ENCODE measurements at places on chromosomes 16 and 17.

- DNase-seq, result no peak
Measured at GRCh38 chr17:36610474-36610873, 9.1 kb downstream of the MRM1 start.

DNA sequence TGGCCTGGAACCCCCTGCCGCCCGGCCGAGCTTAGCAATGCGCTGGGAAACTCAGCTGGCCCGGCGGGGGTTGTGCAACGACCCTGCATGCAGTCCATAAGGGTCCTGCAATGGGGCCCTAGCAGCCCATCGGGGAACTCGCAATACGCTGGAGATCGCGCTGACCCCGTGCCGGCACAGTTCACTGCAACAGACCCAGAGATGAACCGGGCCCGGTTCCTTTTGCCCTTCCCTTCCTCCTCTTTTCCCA, 375 bp downstream of the SLC25A11 start:
- no peak for DNase-seq

DNA sequence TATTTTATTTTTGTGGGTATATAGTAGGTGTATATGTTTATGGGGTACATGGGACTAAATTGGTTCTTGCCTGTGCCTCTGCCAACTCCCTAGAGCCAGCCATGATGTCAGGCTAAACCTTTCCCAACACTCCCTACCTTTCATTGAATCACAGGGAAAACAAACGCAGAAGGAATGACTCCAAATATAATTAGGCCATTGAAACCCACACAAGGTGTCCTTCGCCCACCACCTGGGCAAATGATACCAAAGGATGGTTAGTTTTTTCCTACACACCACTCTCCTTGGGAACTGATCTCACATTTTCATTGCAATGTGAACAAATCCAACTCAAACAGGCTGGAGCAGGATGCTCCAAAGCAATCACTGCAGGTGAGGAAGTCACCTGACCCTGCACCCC, 27.5 kb downstream of the WSB1 start:
- DNase-seq, result no peak

GRCh38 chr16:30377812-30378235, 3.2 kb downstream of the MYL11 start:
- peak; percentile 11 for DNase-seq

- no peak for DNase-seq
Measured at GRCh38 chr17:39618956-39619785, 7.6 kb upstream of the PPP1R1B start.

- DNase-seq, result no peak
Measured at GRCh38 chr16:6531067-6531466, 801.6 kb upstream of the RBFOX1 start.

- no peak for DNase-seq
Measured at GRCh38 chr16:26175944-26176343, 484.2 kb downstream of the HS3ST4 start.

DNA sequence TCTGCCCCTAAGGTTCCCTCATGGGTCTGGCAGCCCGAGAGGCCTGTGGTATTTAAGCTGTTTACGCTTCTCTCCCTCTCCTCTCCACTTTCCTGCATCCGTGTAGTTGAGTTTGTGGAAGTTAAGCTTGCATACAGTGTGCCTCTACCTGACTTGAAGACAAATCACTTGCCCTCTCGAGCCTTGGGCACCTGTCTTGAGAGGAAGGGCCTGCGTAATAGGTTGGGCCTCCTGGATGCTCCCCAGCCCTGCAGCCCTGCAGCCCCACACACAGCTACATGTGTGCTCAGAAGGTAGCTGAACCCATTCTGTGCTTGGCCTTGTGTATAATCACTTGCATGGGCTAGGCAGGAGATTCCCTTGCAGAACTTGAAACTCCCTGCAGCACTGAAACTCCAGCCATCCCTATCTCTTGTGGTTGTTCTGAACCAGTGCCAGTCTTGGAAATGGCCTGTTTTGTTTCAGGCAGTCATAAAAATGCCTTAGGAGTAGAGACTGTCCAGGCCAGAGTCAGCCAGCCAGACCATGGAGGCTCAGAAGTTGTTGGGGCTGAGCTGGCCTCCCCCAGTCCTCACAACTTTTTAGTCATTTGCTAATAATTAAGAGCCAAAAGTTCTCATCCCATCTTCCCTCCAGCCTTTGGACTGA, 134.6 kb downstream of the CLEC16A start:
- no peak for DNase-seq

DNA sequence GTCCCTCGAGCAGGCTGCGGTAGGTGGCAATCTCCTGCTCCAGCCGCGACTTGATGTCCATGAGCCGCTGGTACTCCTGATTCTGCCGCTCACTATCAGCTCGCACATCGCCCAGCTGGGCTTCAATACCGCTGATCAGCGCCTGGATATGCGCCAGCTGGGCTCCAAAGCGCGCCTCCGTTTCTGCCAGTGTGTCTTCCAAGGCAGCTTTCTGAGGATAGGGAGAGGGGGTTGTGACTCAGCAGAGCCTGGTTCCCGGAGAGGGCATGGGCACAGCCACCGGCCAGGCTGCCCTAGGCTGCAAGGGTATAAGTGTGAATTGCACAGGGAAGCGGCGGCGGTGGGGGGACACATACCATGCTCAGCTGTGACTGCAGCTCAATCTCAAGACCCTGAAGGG, 4.3 kb downstream of the KRT19 start:
- no peak for DNase-seq

- DNase-seq, result no peak
Measured at GRCh38 chr16:85673529-85674417, 15.0 kb downstream of the GINS2 start.

GRCh38 chr17:3890082-3890877, 2.6 kb downstream of the CAMKK1 start:
- DNase-seq, result no peak

DNA sequence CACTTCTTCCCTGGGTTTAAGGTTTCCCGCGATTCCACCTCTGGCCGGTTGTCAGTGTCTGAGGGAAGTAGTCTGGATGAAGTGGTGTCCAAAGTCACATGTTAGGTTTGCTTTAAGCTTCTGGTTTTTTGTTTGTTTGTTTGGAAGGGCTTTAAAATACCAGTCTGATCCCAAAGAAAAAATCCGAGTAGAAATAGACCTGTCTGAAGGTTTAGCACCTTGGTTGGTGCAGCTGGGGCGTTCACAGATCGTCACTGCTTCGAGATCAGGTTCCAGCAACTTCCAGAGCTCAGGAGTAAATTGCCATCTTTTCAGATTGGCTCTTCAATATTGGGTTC, 567 bp downstream of the TMEM97 start:
- no peak for DNase-seq

GRCh38 chr17:16477255-16477654, 14.7 kb downstream of the LRRC75A start:
- no peak for DNase-seq

DNA sequence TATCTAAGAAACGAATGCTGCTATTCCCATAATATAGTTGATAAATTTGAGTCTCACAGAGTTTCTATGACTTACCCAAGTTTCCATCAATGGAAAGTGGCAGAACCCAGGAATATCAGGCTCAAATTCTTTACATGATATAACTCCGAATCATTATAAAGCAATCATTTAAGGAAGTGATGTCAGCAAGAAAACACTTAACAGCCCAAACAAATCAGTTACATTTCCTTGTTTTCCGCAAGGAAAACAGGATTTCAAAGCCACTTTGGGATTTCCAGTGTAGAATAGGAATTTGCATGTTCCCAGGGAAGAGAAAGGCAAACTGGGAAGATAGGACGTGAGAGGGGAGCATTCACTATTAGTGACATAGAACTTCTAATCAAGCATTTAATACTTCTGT, 311.4 kb upstream of the GOT2 start:
- DNase-seq, result no peak

GRCh38 chr16:71201556-71201955, 29.0 kb downstream of the HYDIN start:
- DNase-seq, result no peak

DNA sequence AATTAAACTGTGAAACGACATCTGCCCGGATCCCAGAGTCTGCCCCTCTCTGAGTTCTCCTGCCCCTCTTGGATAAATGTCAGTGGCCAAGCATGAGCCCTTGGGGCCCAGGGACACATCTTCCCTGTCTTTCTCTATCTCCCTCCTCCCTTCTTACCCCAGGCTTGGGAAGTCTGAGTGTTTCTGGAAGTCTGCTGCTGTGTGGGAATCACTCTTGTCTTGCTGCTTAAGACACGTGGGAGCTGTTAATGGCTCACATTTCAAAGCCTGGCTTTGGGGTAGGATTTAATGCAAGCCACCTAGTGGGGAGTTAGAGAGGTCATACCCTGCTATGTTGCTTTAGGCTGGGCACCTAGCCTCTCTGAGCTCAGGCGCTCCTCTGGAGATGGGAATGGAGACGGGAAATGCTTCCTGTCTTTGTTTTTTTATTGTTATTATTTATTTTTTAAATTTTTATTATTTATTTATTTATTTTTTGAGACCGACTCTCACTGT, 218.5 kb upstream of the CIBAR2 start:
- DNase-seq, result no peak

DNA sequence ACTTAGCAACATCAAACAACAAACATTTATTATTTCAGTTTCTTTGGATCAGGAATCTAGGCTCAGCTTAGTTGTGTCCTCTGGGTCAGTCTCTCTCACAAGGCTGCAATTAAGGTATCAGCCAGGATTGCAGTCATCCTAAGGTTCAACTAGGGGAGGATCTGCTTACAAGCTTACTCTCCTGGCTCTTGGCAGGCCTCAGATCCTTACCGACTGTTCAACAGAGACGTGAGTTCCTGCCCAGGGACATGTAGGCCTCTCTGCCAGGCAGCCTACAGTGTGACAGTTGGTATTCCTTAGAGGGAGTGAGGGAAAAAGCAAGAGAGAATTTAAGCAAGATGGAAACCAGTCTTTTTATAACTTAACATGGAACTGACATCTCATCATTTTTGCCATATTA, 294.0 kb downstream of the ZFHX3 start:
- no peak for DNase-seq

DNA sequence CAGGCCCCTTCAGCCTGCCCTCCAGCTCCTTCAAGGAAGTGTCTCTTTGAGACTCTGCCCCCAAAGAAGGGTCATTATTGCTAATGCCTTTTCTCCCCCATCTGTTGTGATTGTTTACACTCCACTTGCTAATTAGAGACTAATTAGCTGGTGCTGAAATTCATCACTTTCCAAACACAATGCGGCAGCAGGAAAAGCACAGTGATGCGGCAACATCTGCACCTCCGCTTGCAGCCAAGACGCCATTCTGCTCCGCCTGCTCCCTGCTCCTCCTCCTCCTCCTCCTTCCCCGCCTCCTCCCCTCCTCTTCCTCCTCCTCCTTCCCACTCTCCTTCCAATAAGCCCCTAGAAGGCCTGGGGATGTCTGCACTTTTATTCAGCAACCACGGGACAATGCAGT, 110.5 kb downstream of the SDK2 start:
- DNase-seq, result no peak

DNA sequence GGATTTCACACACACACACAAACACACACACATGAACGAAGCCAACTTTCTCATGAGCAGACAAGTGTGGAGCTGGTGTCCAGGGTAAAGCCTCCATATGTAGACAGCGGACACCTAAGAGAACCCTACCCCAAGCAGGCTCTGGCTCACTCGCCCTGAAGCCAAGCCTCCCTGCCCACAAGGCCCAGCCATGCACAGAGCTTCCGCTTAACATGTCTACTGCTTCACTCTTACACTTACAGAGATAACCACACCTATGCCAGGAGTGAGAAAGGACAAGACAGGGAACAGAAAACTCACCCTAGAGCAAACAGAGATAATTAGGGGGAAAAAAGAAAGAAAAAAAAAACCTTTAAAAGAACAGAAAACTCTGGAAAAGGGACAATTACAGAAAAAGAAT, 67.5 kb downstream of the CYTH1 start:
- no peak for DNase-seq

GRCh38 chr17:45110676-45111611, 21.4 kb downstream of the PLCD3 start:
- no peak for DNase-seq

DNA sequence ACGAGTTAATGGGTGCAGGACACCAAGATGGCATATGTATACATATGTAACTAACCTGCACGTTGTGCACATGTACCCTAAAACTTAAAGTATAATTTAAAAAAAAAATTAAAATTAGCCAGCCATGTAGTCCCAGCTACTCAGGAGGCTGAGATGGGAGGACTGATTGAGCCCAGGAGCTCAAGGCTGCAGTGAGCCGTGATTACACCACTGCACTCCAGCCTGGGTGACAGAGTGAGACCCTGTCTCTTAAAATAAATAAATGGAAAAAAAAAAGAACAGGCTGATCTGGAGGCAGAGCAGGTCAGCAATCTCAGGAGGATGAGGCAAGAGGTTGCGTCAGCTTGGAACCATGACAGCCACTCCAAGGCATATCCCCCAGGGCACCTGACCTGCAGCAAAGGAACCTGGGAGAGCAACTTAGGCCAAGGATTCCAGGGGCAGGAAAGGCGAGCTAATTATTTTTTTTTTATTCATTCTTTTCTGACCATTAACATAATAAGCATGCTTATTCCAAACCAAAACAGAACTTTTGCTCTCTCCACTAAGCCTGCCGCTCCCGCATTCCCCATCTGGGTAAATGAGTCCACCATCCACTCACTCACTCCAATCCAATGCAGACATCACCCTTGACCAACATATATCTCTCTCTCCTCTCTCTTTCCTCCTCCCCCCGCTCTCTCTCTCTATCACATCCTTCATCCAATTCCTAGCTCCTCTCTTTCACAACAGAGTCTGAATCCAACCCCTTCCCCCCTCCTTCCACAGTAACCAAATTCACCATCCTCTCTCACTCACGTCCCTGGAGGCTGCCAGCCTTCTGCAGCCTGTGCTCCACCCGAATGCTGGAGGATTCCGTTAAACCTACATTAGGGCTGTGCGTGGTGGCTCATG, 47.7 kb downstream of the TK2 start:
- no peak for DNase-seq

DNA sequence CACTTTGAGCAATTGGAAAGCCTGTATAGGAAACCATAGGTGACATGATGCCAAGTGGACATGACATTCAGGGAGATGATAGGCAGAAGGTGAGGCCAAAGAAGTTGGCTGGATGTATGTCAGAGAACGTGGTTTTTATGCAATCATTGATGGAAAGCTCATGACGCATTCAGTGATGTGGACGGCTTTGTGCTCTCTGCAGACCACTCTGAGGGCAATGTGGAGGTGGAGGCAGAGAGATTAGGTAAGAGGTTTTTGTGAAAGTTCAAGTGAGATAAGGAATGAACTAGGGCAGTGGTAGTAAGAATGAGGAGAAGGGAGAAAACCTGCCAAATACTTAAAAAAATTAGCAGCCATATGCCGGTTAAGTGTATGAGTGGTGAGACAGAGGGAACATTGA, 99.0 kb downstream of the PRKCA start:
- no peak for DNase-seq

DNA sequence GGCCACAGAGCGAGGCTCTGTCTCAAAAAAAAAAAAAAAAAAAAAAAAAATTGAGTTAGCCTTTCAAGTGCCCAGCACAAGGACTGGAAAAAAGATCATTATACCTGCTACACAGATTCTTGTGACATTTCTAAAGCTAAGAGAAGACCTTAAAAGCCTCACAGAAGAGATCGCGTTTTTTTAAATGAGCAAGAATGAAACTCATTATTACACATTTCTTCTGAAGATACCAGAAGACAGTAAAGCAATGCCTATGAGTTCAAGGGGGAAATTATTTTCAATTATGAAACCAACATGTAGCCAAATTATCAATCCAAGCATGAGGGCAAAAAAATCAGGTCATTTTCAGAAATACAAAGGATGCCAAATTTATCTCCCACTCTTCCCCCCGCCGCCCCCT, 56.8 kb downstream of the MED13 start:
- no peak for DNase-seq

- no peak for DNase-seq
Measured at GRCh38 chr16:23104032-23104955, 45.0 kb downstream of the USP31 start.
